NCI-H1694 (cell line): ENCODE measurements at places on chromosomes 7 and 10.

DNA sequence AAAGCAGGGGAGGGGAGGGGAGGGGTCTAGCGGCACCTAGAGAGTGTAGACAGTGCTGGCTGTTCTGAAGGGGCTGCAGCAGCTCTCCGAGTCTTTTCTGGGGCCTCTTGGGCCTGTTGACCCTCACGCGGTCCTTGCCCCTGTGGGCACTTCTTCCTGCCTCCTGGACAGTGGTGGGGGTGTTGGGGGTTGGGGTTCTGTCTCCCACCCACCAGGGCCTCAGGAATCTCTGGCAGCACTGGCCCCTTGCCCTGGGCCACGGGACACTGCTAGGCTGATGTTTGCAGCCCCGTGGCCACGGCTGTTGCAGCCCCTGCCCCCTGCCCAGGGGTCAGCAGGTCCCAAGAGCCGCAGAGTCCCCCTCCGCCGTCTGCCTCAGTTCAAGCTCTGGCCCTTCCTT lies 68.9 kb upstream of the INPP5A start:
- no peak for DNase-seq

- DNase-seq: no peak
These were observed 40.9 kb downstream of the NSUN6 start for GRCh38 chr10:18610517-18610916.

GRCh38 chr7:89401099-89401498 lies 605.6 kb upstream of the TEX47 start:
- no peak for DNase-seq

- no peak for DNase-seq
These were observed 21.5 kb downstream of the WASL start for GRCh38 chr7:123727071-123727837.

GRCh38 chr7:2947058-2947780 lies 96.4 kb downstream of the CARD11 start:
- no peak for DNase-seq

GRCh38 chr10:103843045-103843444 lies 12.3 kb downstream of the SH3PXD2A start:
- DNase-seq: no peak

DNA sequence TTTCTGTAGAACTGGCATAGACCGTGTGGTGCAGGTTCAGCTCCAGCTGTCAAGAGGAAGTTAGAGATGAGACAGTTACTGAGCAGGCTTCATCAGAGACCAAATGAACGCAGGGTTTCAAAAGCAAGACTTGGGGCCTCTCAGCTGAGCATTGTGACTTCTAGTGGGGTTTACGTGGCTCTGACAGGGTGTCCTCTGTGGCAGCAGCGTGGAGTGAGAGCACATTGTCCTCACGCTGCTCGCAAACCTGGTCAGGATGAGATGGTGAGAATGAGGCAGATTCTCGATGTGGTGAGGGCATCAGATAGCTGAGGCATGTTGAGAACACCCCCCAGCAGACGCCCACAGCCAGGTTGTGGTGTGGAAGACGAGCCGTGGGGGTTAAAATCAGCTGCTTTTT lies 126.0 kb downstream of the DNAJB6 start:
- no peak for DNase-seq

DNA sequence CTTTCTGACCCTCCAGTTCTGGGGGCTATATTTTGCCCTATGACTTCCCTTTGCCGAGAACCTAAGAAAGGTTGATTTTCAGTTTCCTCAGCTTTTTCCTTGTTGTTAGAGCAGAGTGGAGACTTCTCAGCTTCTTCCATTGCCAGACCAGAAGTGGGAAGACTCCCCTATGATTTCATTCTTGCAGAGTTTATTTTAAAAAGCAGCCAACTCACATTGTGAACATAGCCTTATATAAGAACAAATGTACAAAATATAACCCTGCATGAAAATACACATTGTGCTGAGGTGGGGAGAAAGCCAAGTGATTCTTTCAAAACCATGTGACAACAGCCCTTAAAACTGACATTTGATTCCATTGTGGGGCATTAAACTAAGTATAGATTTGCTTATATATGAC lies 33.8 kb upstream of the FZD8 start:
- DNase-seq: no peak

GRCh38 chr10:75655791-75656451 lies 224.5 kb downstream of the LRMDA start:
- no peak for DNase-seq

DNA sequence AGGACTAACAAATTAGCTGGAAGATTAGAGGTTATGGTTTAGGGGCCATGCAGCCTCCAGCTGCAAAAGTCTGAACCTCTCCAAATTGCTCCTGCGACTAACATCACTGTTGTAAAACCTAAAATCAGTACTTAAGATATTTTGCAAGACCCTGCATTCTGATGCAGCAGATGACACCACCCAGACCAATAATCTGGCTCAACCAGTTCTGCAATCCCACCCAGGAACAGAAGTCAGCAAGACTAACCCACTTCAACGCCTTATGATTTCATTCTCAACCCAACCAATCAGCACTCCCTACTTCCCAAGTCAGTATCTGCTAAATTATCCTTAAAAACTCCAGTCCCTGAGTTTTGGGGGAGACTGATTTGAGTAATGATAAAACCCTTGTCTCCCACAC lies 250.8 kb upstream of the MBL2 start:
- no peak for DNase-seq

DNA sequence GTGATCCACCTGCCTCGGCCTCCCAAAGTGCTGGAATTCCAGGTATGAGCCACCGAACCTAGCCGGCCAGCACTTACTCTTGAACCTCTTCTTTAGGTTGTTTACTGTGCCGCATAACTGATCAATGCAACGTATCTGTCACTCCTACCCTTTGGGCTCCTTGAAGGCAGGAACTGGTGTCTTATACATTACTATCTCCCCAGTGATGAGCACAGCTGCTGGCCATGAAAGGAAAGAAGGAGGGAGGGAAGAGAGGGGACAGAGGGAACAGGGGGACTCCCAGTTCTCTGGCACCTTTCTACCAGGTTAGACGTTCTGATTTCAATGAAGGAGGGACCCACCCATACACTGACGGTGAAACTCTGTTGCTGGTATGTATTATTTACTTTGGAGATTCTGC lies 111.8 kb upstream of the NANOS1 start:
- no peak for DNase-seq

- no peak for DNase-seq
These were observed 8.1 kb downstream of the SFTPA2 start for GRCh38 chr10:79552143-79552542.

DNA sequence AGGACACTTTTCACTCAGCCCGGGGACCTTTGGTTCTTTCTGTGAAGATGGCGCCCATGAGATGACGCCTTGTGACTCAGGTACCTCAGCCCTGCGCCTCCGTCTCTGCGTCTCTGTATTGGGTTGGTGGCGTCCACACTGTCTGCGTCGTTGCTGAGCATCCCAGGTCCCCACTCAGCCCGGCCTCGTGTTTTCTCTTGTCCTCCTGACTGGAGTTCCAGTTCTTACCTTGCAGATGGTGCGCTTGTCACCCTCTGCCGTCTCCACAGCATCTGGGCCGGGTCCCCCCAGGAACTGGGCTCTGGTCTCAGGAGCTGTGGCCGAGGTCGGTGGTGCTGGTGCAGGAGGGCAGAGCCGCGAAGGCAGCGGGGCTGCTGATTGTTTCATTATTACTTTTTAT lies 150.4 kb downstream of the WDR37 start:
- DNase-seq: no peak

DNA sequence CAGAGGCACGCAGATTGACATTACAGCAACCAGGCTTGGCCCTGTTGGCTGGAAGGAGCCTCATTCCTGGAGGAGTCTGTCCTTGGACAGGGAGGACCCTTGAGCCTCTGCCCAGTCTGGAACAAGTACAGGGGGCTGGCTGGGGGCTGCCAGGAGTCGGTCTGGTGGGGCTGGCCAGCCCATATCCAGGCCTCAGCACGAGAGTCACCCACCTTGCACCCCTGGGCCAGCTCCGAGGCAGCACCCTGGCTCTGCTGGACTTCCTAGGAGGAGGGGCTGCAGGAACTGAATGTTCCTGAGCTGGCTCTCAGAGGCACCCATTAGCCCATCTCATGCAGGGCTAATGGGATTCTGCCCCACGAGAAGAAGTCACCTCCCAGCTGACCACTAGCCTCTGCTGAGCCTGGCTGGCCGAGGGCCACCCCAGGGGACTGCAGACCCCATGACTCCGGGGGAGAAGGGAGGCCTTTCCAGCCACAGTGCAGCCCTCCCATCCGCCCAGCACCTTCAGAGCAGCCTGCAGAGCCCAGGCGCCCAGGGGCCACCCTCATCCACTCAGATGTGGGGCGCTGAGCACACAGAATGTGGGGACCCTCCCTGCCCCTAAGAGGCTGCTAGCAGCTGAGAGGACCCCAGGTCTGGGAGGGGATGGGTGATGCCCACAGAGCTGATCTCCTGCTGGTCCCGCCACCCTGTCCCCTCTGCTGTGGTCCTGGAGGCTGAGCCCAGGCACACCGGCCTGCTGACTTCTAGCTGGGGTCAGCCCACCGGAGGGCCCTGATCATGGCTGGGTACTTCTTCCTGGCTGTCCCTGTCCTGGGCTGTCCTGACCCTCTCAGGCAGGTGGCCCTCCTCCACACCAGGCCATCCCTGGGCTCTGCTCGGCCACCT lies 14.8 kb upstream of the INPP5A start:
- DNase-seq: no peak

DNA sequence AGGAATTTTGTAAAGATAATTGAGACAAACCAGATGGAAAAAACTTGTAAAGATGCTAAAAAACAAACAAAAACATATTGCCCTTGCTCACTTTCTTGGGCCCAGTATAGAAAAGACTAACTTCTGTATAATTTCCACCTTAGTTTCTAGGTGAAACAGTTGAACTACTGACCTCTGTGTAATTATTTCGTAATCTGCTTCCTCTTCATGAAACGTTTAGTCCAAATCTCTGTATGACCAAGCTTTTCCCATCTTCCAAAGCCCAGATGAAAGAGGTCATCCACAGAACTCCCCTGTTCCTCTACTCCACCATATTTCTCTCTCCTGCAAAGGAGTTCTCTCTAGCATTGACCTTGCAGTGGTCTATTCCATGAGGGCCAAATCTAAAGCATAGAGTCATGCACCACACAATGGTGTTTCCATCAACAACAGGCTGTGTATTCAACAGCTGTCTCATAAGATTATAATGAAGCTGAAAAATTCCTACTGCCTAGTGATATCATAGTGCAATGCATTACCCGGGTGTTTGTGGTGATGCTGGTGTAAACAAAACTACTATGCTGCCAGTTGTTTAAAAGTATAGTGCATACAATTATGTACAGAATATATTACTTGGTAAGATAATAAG lies 647.6 kb downstream of the TNS3 start:
- no peak for DNase-seq

DNA sequence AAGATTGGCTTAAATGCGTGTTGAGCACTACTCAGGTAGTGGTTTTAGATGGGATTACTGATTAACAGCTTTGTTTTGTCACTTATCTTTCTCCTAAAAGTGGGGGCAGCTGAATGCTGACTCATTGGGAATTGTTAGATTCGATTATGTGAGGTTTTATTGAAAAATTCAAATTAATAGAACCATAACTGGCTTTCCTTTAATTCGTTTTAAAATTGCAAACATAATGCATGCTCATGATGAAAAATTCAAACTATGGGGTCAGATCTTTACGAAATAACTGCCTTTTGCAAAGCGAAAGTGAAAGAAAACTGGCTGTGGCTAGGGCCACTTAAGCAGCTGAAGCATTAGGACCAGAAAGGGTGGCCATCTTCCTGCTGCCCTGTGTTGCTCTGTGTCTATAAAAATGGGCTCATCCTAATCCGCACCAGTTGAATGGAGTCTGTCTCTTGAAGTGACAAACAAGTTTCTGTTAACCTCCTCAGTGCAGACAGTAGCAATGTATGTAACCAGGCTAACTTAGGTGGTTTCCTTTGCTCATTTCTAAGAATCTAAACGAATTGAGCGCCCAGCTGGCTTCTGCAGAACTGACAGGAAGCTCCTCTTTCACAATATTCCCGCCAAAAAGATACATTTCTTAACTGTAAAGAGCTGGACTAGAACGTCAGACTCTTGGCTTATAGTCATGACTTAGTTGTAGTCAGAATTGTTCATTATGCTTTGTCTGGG lies 27.8 kb downstream of the DENND10 start:
- no peak for DNase-seq

GRCh38 chr7:88638583-88638982 lies 120.9 kb upstream of the ZNF804B start:
- no peak for DNase-seq

- no peak for DNase-seq
These were observed 58.1 kb downstream of the HECW1 start for GRCh38 chr7:43170571-43170970.

DNA sequence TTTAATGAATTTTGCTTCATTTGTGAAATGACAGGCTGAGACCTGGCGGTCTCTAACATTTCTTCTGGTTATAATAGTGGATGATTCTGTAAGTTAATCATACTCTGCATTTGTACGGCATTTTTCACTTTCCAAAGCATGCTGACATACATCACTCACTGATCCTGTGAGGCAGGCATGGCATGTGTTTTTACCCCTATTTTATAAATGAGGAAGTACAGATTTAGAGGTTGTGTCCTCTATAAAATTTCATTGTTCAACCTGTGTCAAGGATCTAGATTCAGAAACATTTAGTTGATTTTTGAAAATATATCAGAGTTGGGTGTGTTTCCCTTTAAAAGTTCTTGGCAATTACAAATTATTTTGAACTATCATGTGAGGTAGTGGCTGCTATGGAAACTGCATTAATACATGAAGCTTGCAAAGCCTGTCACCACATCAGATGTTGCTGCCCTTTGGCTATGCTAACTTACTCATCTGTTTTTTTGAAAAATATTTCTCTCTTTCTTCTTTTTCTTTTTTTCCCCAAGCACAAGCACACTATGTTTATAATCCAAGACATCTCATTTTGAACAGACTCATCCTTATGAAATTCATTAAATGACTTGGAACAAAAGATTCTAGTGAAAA lies 172.7 kb downstream of the GNAI1 start:
- DNase-seq: no peak

GRCh38 chr10:77368006-77368405 lies 269.6 kb downstream of the KCNMA1 start:
- no peak for DNase-seq

GRCh38 chr10:58175990-58176900 lies 91.4 kb downstream of the IPMK start:
- DNase-seq: no peak

GRCh38 chr10:96168546-96168945 lies 38.4 kb downstream of the ZNF518A start:
- DNase-seq: no peak

- DNase-seq: no peak
These were observed 26.8 kb downstream of the PYROXD2 start for GRCh38 chr10:98388101-98388655.

GRCh38 chr7:141416650-141417270 lies 134.4 kb upstream of the AGK start:
- no peak for DNase-seq

DNA sequence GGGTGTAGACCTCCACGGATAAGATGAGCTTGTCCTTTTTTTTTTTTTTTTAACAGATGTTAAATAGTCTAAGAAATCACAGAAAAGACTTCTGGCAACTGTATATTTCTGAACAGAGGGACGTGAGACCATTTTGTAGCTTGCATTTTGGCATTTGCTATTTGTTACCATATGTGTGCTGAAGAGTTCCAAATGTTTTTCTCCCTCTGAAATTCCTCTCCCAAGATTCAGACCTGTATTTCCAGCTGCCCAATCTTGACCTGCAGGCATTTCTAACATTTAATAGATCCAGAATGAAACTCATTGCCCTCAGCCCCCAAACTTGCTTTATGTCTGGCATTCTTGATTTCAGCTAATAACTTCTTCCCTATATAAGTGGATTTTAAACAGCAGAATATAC lies 223.1 kb upstream of the FZD1 start:
- DNase-seq: no peak

GRCh38 chr10:3636356-3637181 lies 148.4 kb downstream of the KLF6 start:
- no peak for DNase-seq

- no peak for DNase-seq
These were observed 15.3 kb downstream of the PLXNA4 start for GRCh38 chr7:132560825-132561529.
